SJCRH30 (cell line): ENCODE measurements at places on chromosomes 6 and 20. TPM values are rescaled to one million over a fixed set of nuclear protein-coding genes. Genes with fewer than 3 reads are reported as not detected.

The LTA gene
- not detected in 2 replicates for total RNA-seq

The NHLRC1 gene
- not detected in 2 replicates for total RNA-seq

The PRICKLE4 gene
- 0.28 TPM in 1 of 2 replicates, not detected in the other for total RNA-seq

The KHDC1L gene
- total RNA-seq: not detected in 2 replicates

The PNPLA1 gene
- not detected in 2 replicates for total RNA-seq

GRCh38 chr6:101597693-101598092, 204.2 kb downstream of the GRIK2 start:
- DNase-seq: peak; percentile 66

DNA sequence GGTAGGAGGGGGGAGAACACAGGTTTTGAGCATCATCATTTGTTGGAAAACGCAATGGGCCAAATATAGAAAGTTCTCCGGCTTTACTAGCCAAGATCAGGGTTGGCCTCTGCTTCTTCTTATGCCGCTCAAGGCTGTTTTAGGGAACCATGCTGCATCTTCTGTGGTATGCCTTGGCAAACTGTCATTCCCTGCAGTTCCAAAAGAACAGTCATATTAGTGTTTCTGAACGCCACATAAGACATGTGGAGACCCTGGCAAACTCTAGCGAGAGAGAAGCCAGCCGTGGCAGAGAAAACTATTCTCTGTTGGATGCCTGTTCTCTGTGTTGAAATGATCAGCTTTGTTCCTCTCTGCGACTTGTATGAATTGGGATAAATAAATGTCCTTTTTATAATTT, 10.8 kb downstream of the ACTR5 start:
- DNase-seq: no peak

- DNase-seq: no peak
Observed at GRCh38 chr20:61447952-61448351, 195.9 kb downstream of the CDH4 start.

GRCh38 chr6:108612852-108613251, 52.1 kb downstream of the FOXO3 start:
- DNase-seq: no peak

- DNase-seq: no peak
Observed at GRCh38 chr20:36117638-36118037, 36.9 kb upstream of the EPB41L1 start.
